GM23338 (cell line): ENCODE measurements at places on chromosomes 6 and 20. TPM values are rescaled to one million over a fixed set of nuclear protein-coding genes. Genes with fewer than 3 reads are reported as not detected.

DNA sequence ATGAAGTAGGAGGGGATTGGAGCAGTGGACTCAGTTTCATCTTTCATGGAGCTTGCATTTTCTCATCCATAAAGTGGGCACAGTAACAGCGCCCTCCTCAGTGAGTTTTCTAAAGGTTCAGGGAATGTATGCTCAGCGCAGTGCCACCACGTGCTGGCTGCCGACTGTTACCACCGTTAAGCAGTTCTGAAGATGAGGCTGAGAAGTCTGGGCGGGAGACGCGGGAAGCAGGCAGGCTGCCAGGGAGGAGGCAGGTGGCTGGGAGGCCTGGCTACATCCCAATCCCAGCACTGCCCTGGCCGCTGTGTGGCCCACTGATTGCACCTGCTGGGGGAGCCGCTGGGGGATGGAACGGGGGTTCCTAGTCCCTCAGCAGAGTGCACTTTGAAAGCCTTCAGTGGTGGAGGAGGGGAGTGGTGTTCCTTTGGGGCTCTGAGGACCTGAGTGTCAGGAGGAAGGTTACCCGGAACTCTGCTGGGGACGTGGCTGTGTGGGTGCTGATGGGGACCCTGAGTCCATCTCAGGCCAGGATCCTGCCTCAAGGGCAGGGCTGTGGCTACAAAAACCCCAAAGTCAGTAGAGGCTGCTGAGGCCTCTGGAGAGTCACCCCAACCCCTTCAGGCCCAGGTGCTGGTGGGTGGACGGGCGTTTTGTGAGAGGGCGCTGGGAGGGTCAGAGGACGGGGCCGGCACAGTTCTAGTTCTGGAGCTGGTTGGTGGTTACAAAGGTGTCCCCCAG is 28.0 kb upstream of the PHACTR3 start:
- DNase-seq = peak; percentile 62

GRCh38 chr6:124887872-124888580 is 74.2 kb upstream of the RNF217 start:
- DNase-seq = peak; percentile 9

GRCh38 chr6:68572975-68573374 is 62.1 kb upstream of the ADGRB3 start:
- DNase-seq = no peak

DNA sequence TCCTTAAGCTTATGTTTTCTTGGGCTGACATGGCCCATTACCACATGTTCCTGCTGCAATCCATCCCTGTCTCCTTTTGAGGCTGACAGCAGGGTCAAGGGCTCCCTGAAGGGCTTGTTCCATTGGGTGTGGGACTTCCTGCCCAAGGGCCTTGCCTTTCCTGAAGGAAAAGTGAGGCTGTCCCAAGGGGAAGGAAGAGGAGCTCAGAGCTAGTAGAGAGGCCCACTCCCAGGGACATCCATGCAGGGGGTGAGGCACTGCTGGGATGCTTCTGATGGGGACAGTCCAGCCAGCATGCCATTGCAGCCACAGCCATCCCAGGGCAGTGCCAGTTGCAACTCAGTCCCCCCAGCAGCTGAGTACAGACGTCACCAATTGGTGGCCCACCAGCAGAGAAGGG is 138.4 kb upstream of the FOXA2 start:
- DNase-seq = no peak

GRCh38 chr6:74942130-74942529 is 263.7 kb downstream of the COL12A1 start:
- DNase-seq = no peak

DNA sequence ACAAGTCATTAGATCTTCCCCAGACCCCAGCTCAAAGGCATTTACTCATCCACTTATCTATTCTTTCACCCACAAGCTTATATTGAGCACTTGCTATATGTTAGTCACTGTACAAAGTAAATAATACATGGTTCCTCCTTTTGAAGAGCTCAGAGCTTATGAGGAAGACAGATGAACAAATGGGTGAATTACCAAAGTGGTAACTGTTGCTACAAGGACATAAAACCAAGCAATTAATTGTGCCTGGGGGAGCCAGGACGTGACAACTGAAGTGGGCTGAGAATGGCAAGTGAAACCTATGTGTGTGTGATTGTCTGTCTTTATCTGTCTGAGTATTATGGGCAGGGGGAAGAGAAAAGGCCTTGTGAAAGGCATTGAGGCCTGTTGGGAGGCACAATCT is 45.6 kb upstream of the AKIRIN2 start:
- DNase-seq = no peak

DNA sequence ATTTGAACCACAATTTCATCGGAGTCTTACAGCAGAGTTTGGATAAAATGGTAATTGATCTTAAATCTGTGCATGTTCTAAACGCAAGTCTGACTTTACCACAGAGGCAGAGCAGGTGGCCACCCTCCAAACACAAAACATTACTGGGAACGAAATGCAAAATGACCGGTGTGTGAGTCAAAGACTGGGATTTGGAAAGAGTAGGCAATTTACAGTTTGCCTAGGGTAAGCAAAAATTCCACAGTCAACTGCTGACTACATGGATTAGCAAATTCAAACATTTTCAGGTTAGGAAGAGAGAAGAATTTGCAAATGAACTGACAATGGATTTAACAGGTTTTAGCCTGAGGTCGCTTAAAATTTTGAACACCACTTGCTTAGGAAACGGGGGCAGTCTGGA is 444.4 kb downstream of the HDGFL1 start:
- DNase-seq = peak; percentile 10

DNA sequence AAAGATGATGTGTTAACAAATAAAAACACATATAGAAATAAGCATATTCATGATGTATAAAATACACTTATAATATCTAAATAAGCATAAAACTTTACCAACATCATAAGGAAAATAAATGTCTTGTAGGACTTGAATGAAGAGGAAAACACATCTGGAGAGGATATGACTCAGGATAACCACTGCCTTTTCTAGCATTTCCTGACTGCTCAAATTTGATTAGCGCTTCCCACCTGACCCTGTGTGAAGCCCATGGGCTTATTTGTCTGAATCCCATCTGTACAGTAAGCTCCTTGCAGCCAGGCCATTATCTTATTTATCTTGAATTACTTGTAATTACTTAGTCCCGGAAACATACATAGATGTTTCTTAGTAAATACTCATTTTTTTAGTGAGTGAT is 608.6 kb downstream of the COL12A1 start:
- no peak for DNase-seq

DNA sequence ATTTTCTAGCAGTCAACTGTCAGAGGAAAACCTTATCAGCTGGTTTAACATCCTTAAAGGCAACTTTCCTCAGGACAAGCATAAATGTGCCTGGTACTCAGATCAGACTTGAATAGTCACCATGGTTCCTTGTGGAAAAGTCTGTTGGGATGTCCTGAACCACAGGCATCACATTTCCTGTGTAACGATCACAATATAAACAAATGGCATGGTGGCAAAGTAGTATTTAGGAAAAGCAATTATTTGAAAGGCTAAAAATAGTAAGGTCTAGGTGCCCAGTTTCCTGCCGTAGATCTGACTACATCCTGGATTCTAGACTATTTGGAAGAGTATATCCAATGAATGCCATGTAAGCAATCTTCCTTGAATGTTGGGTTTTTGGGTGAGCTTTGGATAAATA is 271.9 kb upstream of the AGPAT4 start:
- DNase-seq = no peak

DNA sequence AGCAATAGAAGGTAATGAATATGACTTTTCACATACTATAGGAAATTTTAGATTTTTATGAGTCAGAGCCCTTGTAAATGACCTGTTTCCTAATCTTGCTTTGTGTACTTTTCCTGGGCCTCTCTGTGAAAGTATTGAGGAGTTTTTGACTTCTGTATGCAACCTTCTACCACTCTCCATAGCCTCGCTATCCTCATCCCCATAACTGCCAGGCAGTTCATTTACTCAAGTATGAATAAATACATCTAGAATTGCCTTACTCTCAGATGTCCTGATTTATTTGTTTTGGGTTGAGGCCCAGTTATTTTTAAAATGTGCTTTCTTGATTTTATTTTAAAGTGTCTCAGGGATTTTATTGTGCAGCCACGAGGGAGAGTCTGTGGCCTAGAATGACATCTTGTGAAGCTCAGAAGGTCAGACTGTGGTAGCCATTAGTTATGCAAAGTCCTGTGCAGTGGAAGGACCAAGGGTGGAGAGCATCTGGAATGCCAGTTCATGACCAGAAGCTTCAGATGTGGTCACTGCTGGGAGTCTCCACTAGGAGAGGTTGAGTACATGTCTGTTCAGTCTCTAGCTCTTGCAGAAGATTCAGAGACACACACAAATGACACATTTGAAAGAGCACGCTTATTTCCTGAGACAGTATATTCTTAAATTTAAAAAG is 346.2 kb upstream of the IMPG1 start:
- no peak for DNase-seq

DNA sequence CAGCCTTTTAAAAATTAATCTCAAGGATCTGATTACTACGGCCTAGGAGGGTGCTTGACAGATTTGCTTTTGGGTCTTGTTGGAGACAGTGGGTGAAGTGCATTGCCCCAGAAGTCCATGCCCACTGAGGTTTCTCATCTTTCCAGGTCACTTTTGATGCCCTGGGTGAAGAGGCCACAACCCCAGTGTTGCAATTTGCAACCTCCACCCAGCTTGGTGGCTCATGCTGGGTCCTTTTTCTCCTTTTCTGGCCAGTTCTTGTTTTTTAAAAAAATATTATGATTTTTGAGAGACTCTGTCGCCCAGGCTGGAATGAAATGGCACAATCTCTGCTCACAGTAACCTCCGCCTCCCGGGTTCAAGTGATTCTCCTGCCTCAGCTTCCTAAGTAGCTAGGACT is 9.4 kb downstream of the STX11 start:
- no peak for DNase-seq

DNA sequence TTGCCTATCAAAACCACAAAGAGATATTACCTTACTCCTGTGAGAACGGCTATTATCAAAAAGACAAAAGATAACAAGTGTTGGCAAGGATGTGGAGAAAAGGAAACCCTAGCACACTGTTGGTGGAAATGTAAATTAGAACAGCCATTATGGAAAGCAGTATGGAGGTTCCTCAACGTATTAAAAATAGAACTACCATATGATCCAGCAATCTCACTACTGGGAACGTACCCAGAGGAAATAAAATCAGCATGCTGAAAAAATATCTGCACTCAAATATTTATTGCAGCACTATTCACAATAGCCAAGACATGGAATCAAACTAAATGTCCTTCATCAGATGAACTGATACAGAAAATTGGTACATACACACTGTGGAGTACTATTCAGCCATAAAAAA is 149.4 kb upstream of the MLN start:
- no peak for DNase-seq

DNA sequence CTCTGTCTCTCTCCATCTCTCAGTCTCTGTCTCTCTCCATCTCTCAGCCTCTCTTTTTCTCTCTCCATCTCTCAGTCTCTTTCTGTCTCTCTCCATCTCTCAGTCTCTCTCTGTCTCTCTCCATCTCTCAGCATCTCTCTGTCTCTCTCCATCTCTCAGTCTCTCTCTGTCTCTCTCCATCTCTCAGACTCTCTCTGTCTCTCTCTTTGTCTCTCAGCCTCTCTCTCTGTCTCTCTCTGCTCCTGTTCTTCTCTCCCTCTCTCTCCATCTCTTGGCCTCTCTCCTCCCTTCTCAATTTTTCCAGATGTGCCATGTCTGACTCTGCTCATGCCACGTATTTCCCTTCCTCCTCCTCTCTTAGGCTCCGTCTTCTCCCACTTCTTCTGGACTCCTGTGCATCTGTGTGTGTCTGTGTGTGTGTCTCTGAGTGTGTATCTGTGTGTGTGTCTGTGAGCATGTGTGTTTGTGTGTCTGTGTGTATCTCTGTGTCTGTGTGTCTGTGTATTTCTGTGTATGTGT is 72.7 kb downstream of the SRC start:
- no peak for DNase-seq

GRCh38 chr20:21437816-21438215 is 40.5 kb upstream of the NKX2-4 start:
- DNase-seq = no peak

- DNase-seq = no peak
Measured at GRCh38 chr6:161274488-161274858, 612 bp upstream of the AGPAT4 start.

DNA sequence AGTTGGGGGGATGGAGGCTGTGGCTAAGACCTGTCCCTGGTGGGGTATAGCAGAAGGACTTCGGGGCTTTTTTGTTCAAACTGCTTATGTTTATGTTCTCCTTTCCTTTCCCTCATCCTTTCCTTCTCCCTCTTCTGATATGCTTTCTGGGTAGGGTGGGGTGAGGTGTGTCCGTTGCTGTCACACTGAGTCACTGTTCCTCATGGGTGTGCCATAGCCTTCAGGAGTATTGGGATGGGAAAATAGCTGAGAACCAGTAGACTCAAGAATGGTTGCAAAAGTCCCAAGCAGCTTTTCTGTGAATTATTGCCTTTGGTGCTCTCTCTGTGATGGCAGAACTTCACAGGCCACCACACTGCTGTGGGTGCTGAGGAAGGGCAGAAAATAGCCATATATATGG is 39.6 kb downstream of the TPD52L1 start:
- DNase-seq = no peak

DNA sequence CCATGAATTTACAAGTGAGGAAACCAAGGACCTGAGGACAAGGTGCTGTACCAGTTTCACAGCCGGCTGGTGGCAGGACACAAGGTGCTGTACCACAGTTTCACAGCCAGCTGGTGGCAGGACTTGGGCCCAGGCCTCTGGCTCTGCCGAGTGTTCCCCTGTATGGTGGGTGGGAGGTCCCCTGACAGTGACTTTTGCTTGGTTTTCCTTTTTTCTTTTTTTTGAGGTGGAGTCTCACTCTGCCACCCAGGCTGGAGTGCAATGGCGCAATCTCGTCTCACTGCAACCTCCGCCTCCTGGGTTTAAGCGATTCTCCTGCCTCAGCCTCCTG is 212.4 kb downstream of the LY86 start:
- DNase-seq = no peak

- no peak for DNase-seq
Measured at GRCh38 chr6:145497006-145497405, 238.3 kb downstream of the EPM2A start.

The ADTRP gene
- total RNA-seq = not detected in 2 replicates

The SIRPB2 gene
- not detected in 2 replicates for total RNA-seq

The SAMD3 gene
- total RNA-seq = 3.8 and 4.9 TPM in 2 replicates

The PSORS1C1 gene
- total RNA-seq = 0.16 TPM in 1 of 2 replicates, not detected in the other

The PGC gene
- total RNA-seq = not detected in 2 replicates

The MOG gene
- 0.74 and 2.5 TPM in 2 replicates for total RNA-seq

The ZNF343 gene
- total RNA-seq = 1.6 and 6.4 TPM in 2 replicates

The LY6G6F gene
- total RNA-seq = not detected in 2 replicates

The C20orf144 gene
- total RNA-seq = 0.66 TPM in 1 of 2 replicates, not detected in the other

The CUL9 gene
- total RNA-seq = 11.3 and 14.2 TPM in 2 replicates

The SLC25A27 gene
- 11.8 and 16.2 TPM in 2 replicates for total RNA-seq

The CDSN gene
- 0.07 TPM in 1 of 2 replicates, not detected in the other for total RNA-seq

The RRAGD gene
- 20.1 and 22.1 TPM in 2 replicates for total RNA-seq

The FAM217A gene
- not detected in 2 replicates for total RNA-seq

The FNDC1 gene
- total RNA-seq = 0.12 and 0.38 TPM in 2 replicates

The ANKRD6 gene
- total RNA-seq = 9.2 and 20.4 TPM in 2 replicates

The TBXT gene
- total RNA-seq = 0.39 TPM in 1 of 2 replicates, not detected in the other

The ZNF512B gene
- 21.4 and 28.8 TPM in 2 replicates for total RNA-seq
